ENCODE measurements at places on chromosomes 11 and 22. TPM values are rescaled to one million over a fixed set of nuclear protein-coding genes. Genes with fewer than 3 reads are reported as not detected.
A peak's percentile ranks its signal among the peaks of the same experiment; 100 is the strongest.

DNA sequence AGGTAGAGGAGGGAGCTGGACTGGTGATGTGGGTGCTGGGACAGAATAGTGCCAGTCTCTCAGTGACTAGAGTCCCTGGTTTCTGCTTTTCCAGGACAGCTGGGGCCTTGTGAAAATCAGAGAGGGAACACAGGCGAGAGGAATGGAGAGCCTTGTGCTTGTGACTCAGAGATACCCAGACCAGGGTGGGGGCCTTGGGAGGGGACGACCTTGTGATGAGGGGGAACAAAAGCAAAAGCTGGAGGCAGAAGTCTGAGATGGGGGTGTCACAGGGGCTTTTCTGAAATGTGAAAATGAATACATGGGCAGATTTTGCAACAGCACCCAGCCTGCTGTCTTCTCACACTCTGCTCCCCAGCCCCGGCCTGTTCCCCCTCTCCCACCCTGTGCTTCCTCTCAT is 3.4 kb upstream of the NR1H3 start:
- DNase-seq: peak; percentile 31
- H3K4me1 ChIP-seq: peaks cover 40% of the 10 kb centered on the region
- no peaks in the 10 kb centered on the region for H3K36me3 ChIP-seq
- no peak overlapping the region for H3K4me3 ChIP-seq

Gene GRAP2
- total RNA-seq: 6.1 TPM

GRCh38 chr11:62560566-62561103 is 13.1 kb downstream of the EEF1G start:
- peak; percentile 86 for DNase-seq
- H3K4me1 ChIP-seq: peaks cover 28% of the 10 kb centered on the region
- H3K36me3 ChIP-seq: no peaks in the 10 kb centered on the region
- H3K27me3 ChIP-seq: no peaks in the 10 kb centered on the region

Gene RTL10
- total RNA-seq: 11.0 TPM

Gene LMO1
- 1.5 TPM for total RNA-seq

- peaks cover 5% of the 10 kb centered on the region for H3K4me1 ChIP-seq
- no peak overlapping the region for H3K27ac ChIP-seq
- no peaks in the 10 kb centered on the region for H3K36me3 ChIP-seq
- no peak for DNase-seq
- no peak overlapping the region for H3K4me3 ChIP-seq
- H3K27me3 ChIP-seq: no peaks in the 10 kb centered on the region
Measured at GRCh38 chr22:49005557-49005956, 822.1 kb downstream of the BRD1 start.

Gene OR51B5
- total RNA-seq: 1.3 TPM

- H3K4me1 ChIP-seq: no peaks in the 10 kb centered on the region
- H3K27me3 ChIP-seq: no peaks in the 10 kb centered on the region
- no peak overlapping the region for H3K4me3 ChIP-seq
- H3K36me3 ChIP-seq: no peaks in the 10 kb centered on the region
- no peak overlapping the region for H3K27ac ChIP-seq
Measured at GRCh38 chr11:78343303-78343702, 74.3 kb downstream of the GAB2 start.

Gene FREY1
- total RNA-seq: 19.2 TPM

- H3K27me3 ChIP-seq: no peaks in the 10 kb centered on the region
- no peak overlapping the region for H3K4me3 ChIP-seq
- no peak for DNase-seq
- no peak overlapping the region for H3K27ac ChIP-seq
- peaks cover 30% of the 10 kb centered on the region for H3K4me1 ChIP-seq
- no peaks in the 10 kb centered on the region for H3K36me3 ChIP-seq
Measured at GRCh38 chr11:65896034-65896999, 3.9 kb downstream of the FOSL1 start.

GRCh38 chr11:38323961-38324761 is 1726.1 kb upstream of the RAG2 start:
- no peaks in the 10 kb centered on the region for H3K27me3 ChIP-seq
- H3K27ac ChIP-seq: no peak overlapping the region
- no peaks in the 10 kb centered on the region for H3K36me3 ChIP-seq

DNA sequence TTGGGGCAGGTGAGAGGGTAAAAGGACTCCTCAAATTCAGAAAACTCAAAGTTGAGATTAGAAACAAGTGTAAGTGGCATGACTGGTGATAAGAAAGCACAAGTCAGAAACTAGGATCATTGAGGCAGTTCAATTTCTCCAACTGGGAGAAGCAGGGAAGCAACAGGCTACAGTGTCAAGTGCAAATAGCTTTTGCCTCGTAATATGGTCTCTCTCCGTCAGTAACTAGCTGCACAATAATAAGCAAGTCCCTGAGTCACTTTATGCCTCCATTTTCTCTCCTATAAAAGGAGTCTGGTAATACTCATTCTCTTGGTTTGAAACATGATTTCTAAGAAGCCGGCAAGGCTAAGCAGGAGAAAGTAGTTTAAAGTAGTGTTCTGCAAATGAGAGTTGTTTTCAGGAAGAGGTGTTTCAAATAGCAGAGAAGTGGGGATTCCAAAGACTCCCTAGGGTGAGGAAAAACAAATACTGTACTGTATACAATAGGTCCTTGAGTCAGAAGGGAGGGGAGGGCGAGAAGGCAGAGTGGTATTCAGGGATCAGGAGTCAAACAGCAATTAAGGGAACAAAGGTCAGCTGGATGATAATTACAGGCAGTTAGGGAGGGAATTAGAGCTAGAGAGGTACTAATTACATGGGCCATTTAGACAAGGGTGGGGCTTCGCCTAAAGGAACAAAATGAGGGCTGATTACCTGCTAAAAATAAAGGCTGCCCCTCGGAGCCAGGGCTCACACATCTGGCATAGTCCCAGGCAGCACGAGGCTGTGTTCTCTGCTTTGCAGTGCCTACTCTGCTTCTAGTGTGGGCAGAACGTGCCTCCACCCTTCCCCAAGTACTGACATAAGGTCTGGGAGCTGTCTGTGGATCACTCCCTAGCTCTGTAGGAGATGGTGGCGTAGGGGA is 96.0 kb upstream of the BDNF start:
- H3K4me3 ChIP-seq: no peak overlapping the region
- H3K4me1 ChIP-seq: no peaks in the 10 kb centered on the region
- H3K27me3 ChIP-seq: no peaks in the 10 kb centered on the region
- no peak overlapping the region for H3K27ac ChIP-seq

DNA sequence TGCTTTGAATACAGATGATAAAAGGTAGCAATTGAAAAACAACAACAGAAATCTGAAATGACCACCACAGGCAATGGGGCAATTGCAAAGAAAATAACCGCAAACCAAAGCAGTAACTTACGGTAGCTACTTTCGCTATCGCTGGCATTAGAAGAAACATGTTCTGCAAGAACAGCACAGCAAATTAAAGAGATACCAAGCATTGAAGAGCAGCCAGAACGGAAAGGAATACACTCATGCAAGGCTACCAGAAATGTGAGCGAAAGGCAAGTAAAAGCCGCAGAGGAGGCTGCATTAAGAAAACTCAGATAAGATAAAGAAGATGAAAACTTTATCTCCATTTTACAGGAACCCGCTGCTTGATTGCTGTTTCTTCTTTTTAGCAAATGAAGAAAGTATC is 194.1 kb upstream of the CCDC90B start:
- H3K4me1 ChIP-seq: no peaks in the 10 kb centered on the region
- no peaks in the 10 kb centered on the region for H3K27me3 ChIP-seq
- no peaks in the 10 kb centered on the region for H3K36me3 ChIP-seq
- no peak overlapping the region for H3K27ac ChIP-seq
- H3K4me3 ChIP-seq: no peak overlapping the region

All from testis (tissue), 5 donors.